MG63 (cell line): ENCODE measurements at places on chromosomes 16 and 17. TPM values are rescaled to one million over a fixed set of nuclear protein-coding genes. Genes with fewer than 3 reads are reported as not detected.

The CDH1 gene
- total RNA-seq = not detected in 2 replicates

The MTHFSD gene
- 40.8 and 43.8 TPM in 2 replicates for total RNA-seq

The DYNLRB2 gene
- total RNA-seq = not detected in 2 replicates

The MPP3 gene
- 3.9 and 4.4 TPM in 2 replicates for total RNA-seq

The SREBF1 gene
- total RNA-seq = 36.0 and 59.3 TPM in 2 replicates

The TP53TG3F gene
- not detected in 2 replicates for total RNA-seq

The HS3ST3A1 gene
- total RNA-seq = 1.2 and 3.0 TPM in 2 replicates

The TMC8 gene
- not detected in 2 replicates for total RNA-seq

The UTP18 gene
- total RNA-seq = 113 and 161 TPM in 2 replicates

The CCDC144A gene
- 0.02 and 0.26 TPM in 2 replicates for total RNA-seq

The KRTAP9-1 gene
- not detected in 2 replicates for total RNA-seq

The PDIA2 gene
- total RNA-seq = 3.1 TPM in 1 of 2 replicates, not detected in the other

The MLX gene
- total RNA-seq = 19.8 and 40.0 TPM in 2 replicates

- no peak for DNase-seq
Observed at GRCh38 chr17:83075270-83075880, 4.0 kb upstream of the METRNL start.

DNA sequence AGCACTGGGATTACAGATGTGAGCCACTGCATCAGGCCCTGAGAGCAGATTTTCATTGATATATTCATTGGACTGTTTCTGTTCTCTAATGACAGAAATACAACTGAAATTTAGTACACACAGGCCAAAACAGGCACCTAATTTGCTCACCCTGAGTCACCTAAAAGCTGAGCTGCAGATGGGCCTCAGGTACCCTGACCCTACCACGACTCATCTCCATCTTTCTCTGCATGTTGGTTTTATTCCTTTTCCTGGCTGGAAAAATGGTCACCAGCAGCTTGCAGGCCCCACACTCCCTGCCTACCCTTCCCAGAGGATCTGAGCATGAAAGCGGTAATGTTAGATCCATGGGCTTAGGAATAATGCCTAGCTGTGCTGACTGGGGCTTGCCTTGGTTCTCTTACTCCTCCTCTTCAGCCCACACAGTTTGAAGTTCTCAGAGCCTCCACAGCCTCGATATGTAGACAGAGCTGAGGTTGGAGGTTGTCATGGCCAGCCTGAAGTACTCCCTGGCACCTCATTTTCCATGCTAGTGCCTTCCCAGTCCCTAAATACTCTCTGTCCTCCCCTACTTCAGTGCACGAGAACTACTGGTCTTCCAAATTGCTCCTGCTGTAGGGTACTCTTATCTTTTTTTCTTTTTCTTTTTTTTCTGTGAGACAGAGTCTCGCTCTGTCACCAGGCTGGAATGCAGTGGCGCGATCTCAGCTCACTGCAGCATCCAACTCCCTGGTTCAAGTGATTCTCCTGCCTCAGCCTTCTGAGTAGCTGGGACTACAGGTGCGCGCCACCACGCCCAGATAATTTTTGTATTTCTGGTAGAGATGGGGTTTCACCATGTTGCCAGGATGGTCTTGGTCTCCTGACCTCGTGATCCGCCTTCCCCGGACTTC is 51.1 kb downstream of the CENPV start:
- DNase-seq = no peak

DNA sequence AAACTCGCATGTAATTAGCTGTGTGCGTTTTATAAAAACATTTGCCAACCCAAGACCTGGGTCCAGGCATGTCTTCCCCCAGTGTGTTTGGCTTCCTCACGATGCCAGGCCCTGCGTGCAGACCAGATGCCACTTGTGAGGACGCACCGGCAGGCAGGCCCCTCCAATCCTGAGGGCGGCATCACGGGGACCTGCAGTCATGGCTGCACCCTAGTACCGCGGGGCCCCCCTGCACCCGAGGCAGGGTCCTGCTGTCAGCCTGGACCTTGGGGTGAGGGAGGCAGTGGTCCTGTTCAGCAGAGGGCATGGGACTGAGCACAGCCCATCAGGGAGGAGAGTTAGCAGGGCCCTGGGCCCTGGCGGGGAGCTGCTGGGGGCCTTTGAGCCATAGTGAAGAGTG is 55.3 kb upstream of the ZNF750 start:
- DNase-seq = no peak

GRCh38 chr16:66369055-66369592 is 2.6 kb downstream of the CDH5 start:
- no peak for DNase-seq

- no peak for DNase-seq
Observed at GRCh38 chr17:27423651-27424050, 32.6 kb upstream of the KSR1 start.

DNA sequence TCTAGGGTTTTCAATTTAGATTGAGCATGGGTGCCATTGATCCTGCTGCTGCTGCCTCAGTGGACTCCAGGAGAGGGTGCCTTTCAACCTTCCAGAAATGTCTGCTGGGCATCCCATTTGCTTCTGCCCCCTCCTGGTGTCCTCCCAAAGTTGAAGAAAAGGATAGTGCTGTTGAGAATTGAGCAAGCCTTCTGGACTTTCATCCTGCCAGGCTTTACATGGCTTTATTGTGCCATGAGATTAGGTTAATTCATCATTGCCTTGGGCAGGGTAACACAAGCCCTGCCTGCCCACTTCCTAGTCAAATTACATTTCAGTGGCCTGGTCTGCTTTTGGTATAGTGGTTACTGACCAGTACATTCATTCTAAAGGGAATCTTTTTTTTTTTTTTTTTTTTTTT is 17.9 kb upstream of the TANGO6 start:
- DNase-seq = no peak

DNA sequence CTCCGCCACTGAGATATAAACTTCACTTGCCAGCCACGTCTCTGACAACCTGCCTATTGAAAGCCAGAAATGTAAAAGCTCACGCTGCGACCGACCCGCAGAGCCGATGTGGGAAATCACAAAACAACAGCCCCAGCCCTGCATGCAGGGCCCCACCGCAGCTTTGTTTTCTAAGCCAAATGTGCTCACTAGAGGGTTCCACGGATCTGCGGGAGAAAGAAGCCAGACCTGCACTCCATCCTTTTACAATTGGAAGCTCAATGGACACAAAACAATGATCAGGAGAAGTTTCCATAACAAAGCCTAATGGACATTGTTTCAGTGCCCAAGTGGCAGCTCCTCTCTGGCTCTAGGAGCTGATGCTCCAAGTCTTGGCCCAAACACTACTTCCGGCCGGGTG is 33.1 kb downstream of the WIPI1 start:
- DNase-seq = no peak

DNA sequence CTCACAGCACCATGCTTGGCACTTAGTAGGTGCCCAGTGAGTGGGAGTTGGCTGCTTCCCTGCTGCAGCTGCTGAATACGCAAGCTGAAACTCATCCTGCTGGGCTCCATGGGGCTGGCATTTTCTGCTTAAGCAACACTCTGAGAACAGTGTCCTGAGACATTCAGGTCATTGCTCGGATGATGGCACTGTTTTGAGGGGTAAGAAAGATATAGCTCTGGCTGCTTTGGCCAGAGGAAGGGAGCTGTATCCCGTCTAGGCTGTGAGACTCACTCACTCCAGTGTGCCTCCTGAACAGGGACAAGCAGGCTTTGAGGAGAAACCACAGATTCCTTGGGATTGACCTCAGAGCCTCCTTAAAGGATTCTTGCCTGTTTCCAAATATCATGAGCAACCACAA is 120.5 kb downstream of the CLEC16A start:
- no peak for DNase-seq

GRCh38 chr17:48022901-48023300 is 14.7 kb downstream of the COPZ2 start:
- DNase-seq = no peak

DNA sequence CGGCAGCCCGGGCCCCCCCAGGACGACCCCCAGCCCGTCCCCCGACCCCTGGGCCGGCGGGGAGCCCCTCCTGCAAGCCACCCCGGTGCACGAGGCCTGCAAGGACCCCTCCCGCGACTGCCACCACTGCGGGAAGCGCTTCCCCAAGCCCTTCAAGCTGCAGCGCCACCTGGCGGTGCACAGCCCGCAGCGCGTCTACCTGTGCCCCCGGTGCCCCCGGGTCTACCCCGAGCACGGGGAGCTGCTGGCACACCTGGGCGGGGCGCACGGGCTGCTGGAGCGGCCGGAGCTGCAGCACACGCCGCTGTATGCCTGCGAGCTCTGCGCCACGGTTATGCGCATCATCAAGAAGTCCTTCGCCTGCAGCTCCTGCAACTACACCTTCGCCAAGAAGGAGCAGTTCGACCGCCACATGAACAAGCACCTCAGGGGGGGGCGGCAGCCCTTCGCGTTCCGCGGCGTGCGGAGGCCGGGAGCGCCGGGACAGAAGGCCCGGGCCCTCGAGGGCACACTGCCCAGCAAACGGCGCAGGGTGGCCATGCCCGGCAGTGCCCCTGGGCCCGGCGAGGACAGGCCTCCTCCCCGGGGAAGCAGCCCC is 15.6 kb upstream of the ZFPM1 start:
- no peak for DNase-seq

- peak; percentile 35 for DNase-seq
Observed at GRCh38 chr16:30076276-30076791, 540 bp downstream of the PPP4C start.

DNA sequence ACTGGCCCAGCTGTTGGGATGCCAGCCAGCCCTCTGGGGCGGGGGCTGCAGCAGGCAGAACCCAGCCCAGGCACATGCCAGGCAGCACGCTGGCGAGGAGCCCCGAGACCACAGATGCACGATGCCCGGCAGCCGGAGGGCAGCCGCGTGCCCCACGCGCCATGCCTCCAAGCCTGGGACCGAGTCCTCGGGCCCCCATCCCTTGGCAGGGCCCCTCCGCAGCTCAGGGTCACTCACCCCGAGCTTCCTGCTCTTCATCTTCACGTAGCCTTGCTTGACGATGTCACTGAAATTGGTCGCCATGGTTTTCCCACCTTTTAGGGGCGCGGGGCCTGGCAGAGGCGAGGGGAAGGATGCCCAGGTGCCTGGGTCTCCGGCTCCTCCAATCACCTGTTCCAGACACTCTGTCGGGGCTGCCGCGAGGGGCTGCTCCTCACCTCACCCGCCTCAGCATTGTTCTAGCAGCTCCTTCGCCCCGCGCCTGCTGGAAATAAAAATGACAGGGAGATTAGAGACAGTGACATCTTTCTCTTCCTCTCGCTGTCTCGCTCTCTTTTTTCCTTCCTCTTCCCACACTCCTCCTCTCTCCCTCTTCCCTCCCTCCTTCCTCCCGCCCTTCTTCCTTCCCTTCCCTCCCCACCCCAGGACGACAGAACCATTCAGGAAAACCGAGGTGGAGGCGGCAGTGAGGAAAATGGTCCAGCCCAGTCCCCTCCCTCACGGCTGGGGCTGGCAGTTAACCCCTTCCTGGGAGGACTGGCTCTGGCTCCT is 6.9 kb downstream of the DOK4 start:
- DNase-seq = no peak

DNA sequence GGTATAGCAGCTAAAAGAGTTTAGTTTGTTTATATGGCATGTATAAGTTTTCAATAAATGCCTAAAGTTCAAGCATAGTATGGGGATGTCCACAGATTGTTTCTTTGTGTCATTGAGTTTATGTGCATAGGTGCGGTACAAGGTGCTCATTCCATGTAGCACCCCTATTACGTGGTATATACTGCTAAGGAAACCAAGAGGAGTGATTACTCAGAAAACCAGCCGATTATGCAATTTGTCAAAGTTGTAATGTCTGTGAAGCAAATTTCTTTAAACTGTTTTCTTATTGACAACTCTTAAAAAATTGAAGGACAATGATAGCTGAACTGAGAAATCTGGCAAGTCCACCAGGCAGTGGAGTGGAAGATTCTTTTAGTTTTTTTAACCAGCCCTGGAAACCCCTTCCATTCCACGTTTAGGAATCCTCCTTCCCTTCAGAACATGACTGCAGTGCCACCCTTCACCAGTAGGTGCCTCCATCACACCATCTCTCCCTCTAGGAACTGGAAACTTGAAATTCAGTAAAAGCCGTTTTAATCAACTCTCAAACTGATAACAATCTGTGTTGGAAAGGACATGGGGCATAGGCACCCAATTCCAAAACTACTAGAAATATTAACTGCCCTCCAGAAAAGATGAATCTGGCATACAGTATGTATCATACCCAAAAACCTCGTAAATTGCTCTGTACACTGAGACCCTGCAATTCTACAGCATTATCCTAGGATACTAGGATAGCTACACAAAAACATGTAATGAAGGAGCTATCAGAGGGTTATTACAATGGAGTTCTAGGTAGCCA is 43.5 kb downstream of the REXO5 start:
- peak; percentile 42 for DNase-seq
